ENCODE measurements at places on chromosomes 6 and 20.
A peak's percentile ranks its signal among the peaks of the same experiment; 100 is the strongest.

GRCh38 chr20:48544402-48545339, 283.1 kb downstream of the PREX1 start:
- no peak for DNase-seq

GRCh38 chr20:24469116-24469893, at the start of gene SYNDIG1:
Gene SYNDIG1 (plus strand): TSS chr20:24469629. CDS start chr20:24543098, 73,469 bp downstream.
- DNase-seq = no peak

- DNase-seq = no peak
Observed at GRCh38 chr20:48970681-48971365, 49.3 kb downstream of the ARFGEF2 start.

- DNase-seq = no peak
Observed at GRCh38 chr20:63833776-63834490, 2.9 kb upstream of the ZBTB46 start.

DNA sequence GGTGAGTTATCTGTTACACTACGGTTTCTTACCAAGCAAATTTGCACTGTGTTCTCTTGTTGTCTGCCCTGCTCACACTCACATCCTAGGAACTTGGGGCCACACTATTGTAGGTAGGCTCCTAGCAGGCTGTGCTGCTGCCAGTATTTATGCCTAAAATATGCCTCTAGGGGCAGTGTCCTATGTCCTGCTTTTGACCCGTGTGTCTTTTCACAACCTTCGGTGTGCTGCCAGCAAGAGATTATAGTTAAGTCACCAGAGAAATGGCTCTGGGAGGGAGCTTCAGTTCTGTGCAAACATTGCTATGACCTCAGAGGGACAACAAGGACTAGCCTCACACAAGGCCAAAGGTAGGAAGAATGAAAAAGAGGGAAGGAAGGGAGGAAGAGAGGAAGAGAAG, 8.9 kb upstream of the TAAR5 start:
- no peak for DNase-seq

DNA sequence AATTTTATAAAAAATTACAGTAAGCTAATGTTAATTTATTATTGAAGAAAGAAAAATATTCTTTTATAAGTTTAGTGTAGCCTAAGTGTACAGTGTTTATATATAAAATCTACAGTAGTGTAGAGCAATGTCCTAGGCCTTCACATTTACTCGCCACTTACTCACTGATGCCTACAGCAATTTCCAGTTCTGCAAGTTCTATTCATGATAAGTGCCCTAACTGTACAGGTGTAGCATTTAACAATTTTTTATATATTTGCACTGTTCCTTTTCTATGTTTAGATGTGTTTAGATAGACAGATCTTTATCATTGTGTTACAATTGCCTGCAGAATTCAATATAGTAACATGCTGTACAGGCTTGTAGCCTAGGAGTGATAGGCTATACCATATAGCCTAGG, 80.1 kb upstream of the HDAC2 start:
- DNase-seq = no peak

DNA sequence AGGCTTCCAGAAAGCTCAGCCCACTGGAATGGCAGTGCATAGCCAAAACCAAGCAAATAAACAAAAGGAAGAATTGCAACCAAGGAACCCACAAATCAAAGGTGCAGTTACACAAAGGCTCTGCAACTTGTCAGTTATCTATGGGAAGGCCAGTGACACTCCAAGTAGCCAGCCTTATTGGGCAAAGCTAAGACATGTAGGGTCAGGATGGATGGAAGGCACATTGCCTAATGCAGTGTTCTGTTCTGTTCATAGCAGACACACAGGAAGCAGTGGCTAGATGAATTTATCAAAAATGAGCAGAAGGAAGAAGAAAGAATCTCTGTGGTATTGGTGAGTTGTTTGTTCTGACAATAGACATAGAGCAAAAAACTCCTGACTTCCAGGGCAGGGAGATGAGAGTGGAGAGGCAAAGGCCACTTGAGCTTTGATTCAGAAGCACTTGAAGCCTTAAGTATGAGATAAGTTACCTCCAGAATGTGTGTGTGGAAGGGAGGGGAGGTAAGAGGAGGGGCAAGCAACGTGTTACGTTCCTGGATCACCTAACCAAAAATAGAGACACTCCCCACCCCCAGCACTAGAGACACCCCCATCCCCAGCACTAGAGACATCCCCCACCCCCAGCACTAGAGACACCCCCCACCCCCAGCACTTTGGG, 57.9 kb upstream of the AKAP12 start:
- no peak for DNase-seq

DNA sequence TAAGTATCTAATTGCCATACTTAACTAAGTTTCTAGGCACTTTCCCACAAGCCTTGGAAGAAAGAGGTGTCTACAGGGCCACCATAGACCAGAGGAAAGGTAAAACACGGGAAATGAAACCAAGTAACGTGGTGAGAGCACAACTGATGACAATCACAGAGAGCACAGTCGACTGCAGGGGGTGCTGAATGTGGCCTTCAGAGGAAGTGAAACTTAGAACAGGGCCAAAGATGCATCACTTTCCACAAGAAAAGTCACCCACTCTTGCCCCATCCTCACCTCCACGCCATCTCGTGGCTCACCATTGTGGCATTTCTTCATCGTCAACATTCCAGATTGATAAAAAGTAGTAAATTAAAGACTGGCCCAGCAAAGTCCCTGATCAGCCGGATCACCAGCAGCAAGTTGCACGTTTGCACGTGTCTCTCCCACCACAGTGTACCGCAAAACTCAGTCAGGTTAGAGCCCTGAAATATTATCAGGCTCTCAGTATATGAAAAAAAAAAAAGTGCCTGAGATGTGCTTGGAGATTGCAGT, 31.4 kb downstream of the HIVEP2 start:
- DNase-seq = peak; percentile 64

DNA sequence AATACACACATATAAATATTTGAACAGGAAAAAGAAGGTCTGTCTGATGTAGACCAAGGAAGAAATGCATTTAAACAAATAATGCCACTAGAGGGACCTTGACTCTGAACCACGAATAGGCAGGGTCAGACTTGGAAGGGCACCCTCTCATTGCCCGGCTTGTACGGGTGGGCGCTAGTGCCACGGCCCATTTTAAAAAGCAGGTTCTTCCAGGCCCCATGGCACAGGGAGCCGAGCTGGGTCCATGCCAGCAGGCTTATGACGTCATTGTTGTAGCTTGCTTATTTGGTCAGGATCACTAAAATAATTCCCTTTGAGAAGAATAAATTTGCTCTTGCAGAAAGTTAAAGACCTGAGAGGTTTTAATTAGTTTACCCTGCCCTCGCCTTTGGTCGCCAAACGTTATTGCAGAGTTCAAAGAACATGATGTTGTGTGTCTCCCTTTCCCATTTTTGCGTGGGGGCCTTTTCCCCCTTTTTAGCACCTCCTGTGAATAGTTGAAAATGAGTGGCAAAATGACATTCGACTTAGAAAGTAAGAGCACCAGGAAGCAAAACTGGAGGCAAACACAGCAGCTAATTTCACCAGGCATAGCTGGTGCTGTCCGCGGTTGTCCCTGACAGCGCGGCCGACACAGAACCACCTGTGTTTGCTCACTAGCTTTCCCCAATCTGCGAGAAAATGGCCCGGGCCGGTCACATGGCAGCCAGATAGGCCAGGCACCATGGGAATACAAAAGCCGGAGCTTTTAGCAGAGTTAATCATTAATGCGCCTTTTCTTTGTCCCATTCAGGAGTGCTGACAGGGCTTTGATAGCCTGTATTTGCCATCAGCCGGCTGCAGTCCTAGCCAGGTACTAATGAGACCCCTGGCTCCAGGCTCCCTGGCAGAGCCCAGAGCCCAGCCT, 93.8 kb downstream of the FOXA2 start:
- DNase-seq = no peak

DNA sequence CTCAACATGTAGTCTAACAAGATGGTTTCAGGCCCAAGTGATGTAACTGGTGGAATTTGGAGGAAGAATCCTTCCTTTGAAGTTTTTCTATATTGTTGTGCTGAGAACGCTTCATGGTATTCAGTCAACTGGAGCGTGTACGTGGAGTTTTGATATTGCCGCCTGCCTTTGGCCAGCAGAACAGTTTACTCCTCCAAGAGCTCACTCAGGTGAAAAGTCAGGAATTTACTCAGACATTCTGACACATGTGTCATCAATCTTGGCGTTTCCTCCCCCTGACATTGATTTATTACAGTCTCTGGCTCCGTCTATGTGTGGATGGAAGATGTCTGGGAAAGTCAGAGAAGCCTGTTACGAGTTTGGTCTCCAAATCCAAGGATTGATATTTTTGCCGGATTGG, 19.0 kb upstream of the TGM2 start:
- DNase-seq = no peak

DNA sequence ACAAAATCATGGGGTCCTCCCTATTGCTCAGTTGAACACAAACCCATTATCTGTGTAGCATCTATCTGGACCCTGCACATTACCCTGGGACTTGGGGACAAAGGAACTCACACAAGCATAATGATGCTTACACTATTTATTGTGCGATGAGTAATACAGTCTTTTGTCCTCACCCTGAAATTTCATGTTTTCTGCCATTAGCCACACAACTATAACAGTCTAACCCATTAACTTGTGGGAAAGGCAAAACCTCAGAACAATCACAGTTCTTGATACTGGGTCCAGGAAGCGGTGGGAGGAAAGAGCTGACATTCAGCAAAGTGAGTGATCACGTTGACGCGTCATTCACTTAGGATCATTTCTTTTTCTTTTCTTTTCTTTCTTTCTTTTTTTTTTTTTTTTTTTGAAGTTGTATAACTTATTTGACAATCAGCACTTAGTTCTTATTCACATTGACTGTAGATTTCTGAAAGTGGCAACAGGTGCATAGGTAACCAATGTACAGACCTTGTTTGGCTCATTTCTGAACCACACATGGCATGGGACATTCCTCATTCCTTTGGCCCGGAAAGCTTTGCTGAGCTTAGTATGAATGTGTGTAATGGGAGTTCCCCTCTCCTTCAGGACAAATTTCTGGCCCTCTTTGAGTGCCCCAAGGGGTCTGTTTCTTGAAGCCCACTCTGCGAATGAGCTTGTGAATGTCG, 94.8 kb upstream of the CNKSR3 start:
- no peak for DNase-seq

GRCh38 chr6:36671687-36672375, 6.7 kb upstream of the CDKN1A start:
- DNase-seq = no peak

GRCh38 chr20:40641809-40642208, 47.2 kb downstream of the MAFB start:
- DNase-seq = no peak

DNA sequence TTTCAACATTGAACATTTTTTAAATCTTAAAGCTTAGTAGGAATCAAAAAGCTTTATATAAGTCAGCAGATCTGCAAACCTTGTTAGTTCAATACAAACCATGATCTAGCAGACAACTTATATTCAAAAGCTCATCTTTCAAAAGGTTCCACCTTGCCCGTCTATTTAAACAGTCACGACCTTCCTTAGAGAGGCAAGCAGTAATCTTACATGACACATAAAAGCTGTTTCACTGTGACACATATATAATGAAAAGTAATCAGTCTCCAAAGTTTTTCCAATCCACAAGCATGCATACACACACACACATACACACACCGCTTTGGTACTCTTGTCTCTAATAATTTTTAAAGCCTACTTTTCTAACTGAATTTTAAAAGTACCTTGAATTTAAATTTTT, 12.9 kb downstream of the SOD2 start:
- no peak for DNase-seq

- DNase-seq = no peak
Observed at GRCh38 chr6:87308970-87309369, 13.4 kb upstream of the SMIM8 start.

- no peak for DNase-seq
Observed at GRCh38 chr6:112407101-112407590, 60.0 kb downstream of the RFPL4B start.

DNA sequence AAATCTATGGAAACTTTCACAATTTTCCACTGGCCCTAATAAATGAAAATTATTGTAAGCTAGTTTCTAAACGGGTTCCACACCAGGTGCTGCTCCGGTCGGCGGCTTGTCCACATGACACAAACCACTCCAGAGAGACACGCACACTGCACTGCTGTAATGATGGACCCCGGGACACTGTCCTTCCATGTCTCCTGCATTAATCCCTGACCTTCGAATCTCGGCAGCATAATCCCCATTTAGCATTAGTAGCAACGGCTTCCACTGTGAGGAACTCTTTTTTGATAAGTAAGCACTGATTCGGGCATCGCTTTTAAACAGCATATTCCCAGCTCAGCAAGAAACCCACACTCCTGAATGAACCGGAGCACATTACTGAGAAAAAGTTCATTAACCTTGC, 43.5 kb downstream of the INSM1 start:
- DNase-seq = no peak

- no peak for DNase-seq
Observed at GRCh38 chr6:121439926-121440325, 4.5 kb downstream of the GJA1 start.

DNA sequence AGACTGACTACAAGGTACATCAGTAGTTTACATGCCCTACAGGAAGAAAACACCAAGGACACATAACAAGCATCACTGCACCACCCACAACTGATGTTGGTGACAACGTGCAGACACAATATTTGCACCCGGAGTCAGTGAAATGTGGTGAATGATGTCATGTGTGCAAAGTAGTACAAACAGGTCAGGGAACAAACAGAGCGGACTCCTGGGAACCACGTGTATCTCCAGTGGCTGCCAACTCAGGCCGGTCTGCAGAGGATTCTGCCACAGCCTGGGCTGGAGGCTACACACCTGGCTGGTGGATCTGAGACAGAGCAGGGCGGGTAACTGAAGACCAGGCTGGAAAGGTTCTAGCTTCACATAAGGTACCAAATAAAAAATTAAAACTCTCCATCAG, 28.2 kb upstream of the RPS6KA2 start:
- DNase-seq = no peak

DNA sequence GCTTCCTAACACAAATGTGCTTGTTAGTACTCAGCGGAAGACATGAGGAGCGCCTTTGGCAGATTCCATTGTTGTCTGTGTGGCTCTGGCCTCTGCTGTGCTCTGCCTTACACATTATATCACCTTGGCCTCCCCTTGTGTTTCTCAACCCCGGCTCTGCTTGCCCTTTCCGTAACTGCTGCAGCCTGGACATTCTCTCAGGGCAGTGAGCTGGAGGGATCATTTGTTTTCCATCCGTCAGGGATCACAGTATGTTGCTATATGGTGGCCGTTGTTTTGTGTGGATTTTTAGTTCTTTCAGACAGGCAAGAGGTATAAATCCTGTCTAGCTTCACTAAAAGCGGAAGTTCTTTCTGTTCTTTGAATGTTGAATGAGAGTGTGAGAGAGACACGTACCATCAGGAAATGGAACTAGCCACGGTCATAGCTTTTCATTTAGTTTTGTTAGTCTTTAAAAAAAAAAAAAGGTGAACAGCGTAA, 175.1 kb downstream of the JARID2 start:
- no peak for DNase-seq

GRCh38 chr20:47775841-47776240, 9.4 kb downstream of the SULF2 start:
- DNase-seq = no peak

DNA sequence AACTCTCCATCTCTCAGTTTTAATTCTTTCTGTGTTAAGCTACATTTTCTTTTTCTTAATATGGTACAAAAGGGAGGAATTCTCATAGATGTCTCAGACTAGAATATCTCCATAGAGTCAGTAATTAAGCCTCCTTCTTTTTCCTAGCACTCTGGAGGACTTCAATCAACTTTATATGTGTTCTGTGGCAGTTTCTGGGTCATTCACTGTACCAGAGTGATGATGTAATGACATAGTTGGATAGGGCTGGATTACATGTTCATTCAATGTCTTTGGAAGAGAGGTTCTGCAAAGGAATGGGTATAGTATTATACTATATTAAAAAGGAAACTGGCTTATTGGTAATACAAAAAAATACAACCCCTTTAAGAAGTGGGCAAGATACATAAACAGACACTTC, 318.3 kb upstream of the OPRM1 start:
- DNase-seq = no peak

- no peak for DNase-seq
Observed at GRCh38 chr6:131652472-131652871, 15.4 kb downstream of the ENPP3 start.

Measured in activated CD8-positive, alpha-beta memory T cell treated with anti-CD3 and anti-CD28 coated beads for 4 hours (primary cell).